IMR-90 (cell line): ENCODE measurements at places on chromosomes 5 and 9. TPM values are rescaled to one million over a fixed set of nuclear protein-coding genes. Genes with fewer than 3 reads are reported as not detected.

DNA sequence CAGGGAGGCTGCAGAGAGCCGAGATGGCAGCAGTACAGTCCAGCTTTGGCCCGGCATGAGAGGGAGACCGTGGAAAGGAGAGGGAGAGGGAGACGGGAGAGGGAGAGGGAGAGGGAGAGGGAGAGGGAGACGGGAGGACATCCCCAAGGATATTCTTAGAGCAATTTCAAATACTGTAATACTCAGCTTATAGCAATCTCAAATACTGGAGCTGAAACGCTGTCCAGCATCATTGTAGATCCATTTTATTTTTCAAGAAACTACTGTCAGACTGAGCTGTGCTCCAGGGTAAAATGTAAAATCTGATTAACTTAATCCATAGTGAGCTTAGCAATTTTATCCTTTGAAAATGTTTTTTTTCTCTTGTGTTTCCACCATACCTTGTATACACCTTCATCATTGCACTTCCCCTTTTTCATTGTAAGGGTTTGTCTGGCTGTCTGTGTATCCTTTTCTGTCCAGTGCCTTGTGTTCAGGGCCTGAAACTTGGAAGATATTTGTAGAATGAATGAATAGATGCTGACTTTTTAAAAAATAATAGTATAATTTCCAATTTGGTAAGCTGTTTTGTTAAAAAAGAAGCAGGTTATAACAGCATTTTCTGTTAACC, 64.0 kb upstream of the LRRC70 start:
- DNase-seq = no peak

- DNase-seq = no peak
Observed at GRCh38 chr9:28678097-28678496, 1104.8 kb upstream of the C9orf72 start.

OGN gene
- polyA plus RNA-seq = 0.10 TPM in 1 of 2 replicates, not detected in the other

SHC3 gene
- polyA plus RNA-seq = 4.5 and 5.9 TPM in 2 replicates

PRRT1B gene
- not detected in 2 replicates for polyA plus RNA-seq

PCDHB4 gene
- polyA plus RNA-seq = 0.03 and 0.06 TPM in 2 replicates

DNA sequence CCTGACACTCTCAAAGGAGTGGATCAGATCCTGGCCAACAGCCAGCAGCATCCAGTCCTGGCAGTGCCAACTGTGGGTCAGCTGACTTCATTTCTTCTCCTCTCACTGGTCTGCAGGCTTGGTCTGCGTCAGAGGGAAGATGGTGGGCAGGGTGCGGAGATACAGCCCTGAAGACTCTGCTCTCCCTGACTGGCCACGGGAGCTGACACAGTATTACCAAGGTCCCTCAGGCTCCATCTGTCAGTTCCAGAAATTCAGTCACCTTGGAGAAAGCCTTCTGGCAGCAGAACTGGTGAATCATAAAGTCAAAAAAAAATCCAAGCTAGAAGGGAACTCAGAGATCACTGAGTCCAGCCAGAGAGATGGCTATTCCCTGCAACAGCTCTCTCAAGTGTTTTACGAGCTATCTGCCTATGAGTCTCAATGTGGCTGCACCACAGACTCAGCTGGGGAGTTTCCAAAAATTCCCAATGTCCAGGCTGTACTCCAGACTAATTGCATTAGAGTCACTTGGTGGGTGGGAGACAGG, 27.9 kb downstream of the C1QTNF2 start:
- peak; percentile 61 for DNase-seq

DNA sequence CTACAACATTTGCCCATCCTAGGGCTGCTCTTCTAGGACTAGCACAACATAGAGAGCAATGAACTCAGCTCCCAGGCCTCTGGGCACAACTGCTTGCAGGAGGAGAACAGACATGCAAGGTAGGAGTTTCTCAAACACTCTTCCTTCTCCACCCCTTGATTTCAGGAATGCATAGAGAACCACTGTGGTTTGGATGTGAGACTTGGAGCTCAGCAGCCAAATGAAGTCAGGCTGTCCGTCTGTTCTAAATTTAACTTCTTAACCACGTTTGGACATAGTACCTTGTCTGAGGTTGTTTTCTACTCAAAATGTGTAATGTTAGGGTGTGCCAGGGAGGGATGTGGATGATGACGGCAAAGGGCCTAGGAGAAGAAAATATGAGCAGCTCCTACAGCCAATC, 515.1 kb upstream of the TNC start:
- DNase-seq = peak; percentile 33

- DNase-seq = no peak
Observed at GRCh38 chr5:4540375-4541173, 599.6 kb upstream of the ADAMTS16 start.

TMEM250 gene
- polyA plus RNA-seq = 17.5 and 18.6 TPM in 2 replicates

GRCh38 chr5:172642051-172642409, 967 bp downstream of the NEURL1B start:
- peak; percentile 21 for DNase-seq

CDH9 gene
- not detected in 2 replicates for polyA plus RNA-seq

CRHBP gene
- 0.09 and 0.27 TPM in 2 replicates for polyA plus RNA-seq

TAF11L5 gene
- polyA plus RNA-seq = not detected in 2 replicates

DNA sequence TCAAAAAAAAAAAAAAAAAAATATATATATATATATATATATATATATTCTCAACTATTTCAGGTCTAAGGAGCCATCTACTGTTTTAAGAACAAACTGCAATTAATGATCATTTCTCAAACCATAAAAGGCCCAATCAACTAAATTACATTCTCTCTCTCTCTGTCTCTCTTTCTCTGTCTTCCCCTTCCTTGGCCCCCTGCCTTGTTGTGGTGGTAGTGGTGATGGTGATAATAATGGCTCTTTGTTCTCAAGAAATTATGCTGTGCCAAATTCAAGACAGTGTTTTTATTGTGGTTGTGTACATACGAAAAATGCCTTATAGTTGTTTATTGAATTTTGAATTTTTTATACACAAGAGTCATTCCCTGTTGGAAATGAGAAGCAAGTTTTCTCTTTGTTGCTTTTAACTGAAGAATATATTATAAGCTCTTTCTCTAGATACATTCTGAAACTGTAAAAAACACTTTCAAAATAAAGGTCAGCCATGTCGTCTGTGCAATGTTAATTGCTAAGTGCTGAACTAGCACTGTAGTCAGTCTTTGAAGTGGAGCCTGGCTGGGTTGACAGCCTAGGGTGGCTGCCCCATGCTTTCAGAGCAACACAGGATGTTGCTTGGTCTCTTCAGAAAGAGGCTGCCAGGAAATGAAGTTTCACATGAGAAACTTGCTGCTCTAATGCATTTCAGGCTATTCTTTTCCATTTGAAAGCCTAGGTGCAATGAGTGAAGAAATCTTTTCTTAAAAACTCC, 96.0 kb downstream of the HINT1 start:
- no peak for DNase-seq

DNA sequence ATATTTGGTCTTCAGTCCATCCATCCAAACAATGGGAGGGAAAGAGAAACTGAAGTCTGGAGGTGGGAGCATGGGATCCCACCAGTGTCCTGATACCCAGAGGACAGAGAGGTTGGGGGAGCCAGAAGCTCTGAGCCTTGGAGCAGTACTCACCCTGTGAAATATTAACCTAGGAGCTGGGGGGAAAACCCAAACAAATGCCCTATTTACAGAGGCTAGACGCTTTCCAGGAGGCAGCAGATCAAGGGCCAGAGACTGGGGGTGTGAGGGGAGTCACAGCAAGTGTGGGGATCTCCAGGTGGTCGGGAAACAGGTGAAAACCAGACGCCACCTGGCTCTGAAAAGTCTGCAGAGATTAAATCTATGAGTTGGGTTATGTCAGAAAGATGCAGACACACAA, 6.2 kb downstream of the ZER1 start:
- no peak for DNase-seq

DNA sequence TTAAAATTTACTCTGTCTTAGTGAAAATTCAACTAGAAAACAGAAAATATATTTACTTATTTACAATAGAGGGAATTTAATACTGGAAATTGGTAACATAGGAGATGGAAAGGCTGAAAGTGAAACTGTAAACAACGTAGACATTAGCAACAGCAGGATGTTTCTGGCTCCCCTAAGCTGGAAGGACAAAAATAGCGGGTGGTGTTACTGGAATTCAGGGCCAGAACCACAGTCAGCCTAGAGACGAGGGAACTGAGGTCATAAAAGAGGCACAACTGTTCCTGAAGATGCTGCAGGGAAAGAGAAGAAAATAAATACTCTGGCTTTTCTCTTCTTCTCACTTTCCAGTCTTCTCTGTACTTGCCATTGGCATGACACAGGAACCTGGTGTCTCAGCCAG, 80.4 kb upstream of the NIPBL start:
- DNase-seq = no peak
